NCI-H2171 treated with DMSO at 0.1 percent for 48 hours (cell line): ENCODE measurements at places on chromosomes 5 and 9.

DNA sequence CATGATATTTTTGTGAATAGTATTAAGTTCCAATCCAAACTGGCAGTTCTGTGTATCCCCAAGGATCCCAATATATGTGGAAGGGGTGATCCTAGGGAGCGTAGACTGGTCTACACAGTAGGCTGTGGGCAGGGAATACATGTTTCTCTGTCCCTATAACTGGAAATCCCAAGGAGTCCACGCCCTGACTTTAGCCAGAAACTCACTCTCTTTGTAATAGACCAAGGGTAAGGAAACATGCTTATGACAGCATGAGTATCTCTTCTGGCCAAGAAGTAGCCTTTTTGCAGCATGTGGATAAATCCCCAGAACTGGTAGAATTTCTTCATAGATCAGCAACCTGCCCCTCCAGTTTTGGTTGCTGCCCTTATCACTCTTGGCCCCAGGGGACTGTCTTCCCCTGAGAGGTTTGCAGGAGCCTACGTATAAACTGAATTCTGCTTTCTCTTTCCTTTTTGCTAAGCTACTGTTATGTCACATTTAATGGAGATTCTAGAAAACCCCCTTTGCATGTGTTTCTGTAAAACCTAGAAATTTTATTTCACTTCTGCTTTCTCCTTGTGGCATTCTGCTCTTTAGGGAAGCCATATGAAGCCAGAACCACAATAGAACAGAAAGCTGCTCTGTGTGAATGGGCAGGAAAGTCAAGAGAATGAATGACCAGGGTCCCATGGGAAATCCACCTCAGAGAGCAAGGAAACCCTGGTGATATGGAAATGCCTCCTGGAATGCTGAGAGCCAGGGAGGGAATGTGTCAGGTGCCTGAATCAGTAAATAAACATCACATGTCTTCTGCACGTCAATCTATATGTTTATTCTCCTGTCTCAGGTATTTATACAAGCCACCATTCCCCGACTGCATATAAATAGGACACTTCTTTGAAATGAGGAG is 3.5 kb downstream of the IFNA2 start:
- no peak for DNase-seq

GRCh38 chr5:130141659-130142320 is 237.5 kb downstream of the CHSY3 start:
- peak; percentile 29 for DNase-seq

DNA sequence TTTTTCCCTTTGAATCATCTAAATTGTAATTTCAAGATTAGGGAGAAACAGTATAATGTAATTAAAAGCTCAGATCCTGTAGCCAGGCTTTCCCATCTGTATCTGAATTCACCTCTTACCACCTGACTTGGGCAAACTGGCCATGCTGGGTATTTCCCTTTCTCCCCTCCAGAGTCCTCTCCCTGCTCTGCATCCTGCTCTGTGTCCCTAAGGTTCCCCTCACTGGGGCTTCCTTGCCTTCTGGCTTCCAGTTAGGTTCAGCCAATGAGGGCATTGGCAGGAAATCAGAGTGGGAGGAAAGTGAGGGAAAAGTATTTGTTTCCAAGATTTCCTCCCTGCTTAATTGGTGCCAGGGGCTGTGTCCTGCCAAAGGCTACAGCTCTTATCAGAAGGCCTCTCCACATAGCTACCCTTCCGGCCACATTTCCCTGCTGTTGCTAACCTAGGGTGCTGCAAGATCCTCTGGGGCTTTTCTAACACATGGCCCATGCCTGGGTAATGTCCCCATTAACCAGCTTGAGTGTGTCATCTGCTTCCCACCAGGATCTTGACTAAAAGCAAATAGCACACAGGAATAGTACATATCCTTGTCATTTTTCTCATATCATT is 51.0 kb upstream of the MPDZ start:
- DNase-seq: no peak

DNA sequence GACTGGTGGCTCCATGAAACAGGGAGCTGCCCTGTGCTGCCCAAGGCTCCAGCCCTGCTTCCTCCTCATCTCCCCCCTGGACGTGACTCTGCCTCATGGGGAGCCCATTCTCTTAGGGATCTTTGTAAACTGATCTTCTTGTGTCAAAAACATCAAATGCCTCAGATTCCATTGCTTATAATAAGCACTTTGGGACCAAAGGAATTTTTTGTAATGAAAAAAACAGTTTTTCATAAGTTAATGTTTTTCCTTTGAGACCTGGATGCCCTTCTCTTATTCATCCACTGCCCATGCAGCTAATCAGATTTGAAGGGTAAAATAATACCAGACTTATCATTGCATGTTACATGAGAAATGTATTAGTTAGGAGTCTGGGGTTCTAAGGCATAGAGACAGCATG is 41.7 kb downstream of the PALM2AKAP2 start:
- no peak for DNase-seq

DNA sequence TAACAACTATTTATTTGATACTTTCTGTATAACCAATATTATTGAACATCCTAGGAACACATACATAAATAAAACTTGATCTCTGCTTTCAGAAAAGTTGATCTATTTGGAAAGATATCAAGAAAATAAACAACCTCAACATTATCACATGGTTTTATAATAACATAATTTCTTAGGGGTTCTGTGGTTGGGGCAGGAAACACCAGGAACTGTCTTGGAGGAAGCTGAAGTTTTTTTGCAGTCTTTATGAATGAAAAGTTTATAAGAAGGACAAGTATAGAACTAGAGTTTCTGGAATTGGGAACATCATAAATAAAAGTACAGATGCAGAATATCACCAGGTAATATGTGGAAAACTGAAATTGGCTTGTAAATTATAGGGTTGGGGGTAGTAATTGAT is 296.1 kb downstream of the TAF11L14 start:
- no peak for DNase-seq

- no peak for DNase-seq
These were observed 387.5 kb downstream of the TRIM36 start for GRCh38 chr5:114782177-114782576.

GRCh38 chr5:9977070-9977469 is 272.6 kb downstream of the ATPSCKMT start:
- DNase-seq: no peak

- no peak for DNase-seq
These were observed 59.0 kb downstream of the USP20 start for GRCh38 chr9:129894120-129894823.

GRCh38 chr5:81530919-81531318 is 137.0 kb upstream of the ACOT12 start:
- no peak for DNase-seq

DNA sequence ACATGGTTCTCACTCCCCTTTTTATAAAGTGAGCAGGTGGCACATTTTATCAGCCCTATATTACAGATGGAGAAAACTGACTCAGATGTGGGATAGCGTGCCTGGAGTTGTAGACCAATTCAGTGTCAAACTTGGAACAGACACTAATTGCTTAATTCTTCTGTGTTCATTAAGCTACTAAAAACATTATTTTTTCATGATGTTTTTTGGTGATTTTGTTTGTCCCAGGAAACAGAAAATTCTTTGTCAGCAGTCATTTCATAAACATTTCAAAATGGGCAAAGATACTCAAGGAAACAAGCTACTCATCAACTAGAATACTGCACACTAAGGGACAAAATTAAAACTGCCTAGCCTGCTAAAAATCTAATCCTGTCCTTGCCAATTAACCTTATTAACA is 2.2 kb downstream of the ABHD17B start:
- DNase-seq: peak; percentile 17

DNA sequence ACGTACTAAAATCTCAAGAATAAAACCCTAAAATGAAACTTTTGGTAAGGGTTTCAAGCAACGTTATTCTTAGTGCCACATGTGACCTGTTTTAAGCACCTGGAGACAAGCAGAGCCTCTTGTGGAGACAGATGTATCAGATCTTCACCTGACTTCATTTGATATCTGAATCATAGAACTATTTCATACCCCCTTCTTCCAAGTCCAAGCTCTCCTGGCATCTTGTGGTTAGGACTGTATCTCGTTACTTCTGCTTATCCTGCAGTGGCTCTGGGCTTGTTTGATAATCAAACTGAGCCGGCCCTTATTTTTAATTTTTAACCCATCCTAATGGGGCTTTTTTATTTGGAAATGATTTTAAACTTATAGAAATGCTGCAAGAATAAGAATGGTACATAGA is 11.1 kb upstream of the FSD1L start:
- DNase-seq: no peak

- no peak for DNase-seq
These were observed 108.2 kb upstream of the DMAC1 start for GRCh38 chr9:7907551-7908337.

DNA sequence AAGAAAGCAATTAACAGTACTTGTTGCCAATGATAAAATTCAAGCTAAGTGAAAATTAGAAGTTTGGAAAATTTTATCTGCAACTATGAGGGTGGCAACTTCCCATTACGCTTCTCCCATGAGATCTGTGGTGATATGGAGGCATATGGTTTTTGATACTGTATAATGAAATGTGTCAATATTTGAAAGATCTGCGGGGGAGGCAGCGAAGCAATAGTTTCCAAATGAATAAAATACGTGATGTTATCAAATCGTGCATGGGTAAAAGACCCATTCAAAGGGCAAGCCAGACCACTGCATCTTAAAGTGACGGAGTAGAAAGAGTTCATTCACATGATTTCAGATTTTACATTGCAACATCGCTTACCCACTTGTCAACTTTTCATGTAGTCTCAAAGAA is 20.9 kb upstream of the BOD1 start:
- no peak for DNase-seq

DNA sequence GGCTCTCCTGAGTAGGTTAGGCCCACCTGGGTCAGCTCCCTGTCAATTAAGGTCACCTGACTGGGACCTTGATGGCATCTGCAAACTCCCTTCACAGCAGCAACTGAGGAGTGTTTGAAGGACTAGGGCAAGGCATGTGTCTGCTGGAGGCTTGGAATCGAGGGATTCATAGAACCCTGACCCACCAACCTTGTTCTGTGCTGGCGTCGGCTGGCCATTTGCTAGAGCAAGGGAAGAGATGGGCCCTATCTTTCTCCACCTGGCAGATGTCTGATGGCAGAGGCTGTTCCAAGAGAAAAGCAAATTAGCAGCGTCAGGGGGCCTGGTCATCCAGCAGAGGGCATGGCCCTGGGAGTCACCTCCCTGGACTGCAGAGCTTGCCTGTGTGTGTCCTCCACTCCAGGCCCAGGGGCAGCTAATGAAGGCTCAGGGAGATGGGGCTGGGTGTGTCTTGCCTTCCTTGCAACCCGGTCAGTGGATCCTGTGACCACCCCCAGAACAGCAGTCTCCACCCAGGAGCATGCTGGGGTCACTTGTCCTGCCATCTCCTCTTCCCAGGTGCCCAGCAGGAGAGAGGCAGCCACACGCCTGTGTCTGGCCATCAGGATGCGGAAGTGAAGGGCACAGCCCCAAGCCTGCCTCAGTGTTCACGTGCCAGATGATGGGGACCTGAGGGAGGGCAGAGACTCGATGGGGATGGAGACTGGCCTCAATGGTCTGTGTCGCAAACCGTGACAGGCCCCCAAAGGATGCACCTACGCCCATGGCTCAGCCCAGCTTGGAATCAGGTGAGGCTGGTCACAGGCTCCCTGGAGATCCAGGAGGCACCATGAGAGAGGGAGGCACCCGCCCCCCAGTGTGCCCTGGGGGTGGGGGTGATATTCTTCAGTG is 53.9 kb downstream of the BARX1 start:
- DNase-seq: no peak

DNA sequence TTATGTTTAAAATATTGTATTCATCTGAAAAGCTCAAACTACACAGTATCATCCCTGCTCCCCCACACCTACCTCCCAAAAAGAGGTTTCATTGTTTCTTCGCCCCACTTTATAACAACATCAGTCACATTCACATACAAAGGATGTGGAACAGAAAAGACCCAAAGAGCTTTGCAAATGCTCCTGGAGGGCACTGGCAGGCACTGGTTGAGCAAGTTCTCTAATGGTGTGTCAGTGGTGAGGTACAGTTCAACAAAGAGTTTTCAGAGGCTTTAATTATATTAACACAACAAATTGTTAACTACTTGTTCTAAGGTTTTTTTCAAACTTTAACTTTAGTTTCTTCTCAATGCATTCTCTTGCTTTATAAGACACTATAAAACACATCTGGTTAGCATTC is 54.1 kb upstream of the ECM2 start:
- DNase-seq: no peak

DNA sequence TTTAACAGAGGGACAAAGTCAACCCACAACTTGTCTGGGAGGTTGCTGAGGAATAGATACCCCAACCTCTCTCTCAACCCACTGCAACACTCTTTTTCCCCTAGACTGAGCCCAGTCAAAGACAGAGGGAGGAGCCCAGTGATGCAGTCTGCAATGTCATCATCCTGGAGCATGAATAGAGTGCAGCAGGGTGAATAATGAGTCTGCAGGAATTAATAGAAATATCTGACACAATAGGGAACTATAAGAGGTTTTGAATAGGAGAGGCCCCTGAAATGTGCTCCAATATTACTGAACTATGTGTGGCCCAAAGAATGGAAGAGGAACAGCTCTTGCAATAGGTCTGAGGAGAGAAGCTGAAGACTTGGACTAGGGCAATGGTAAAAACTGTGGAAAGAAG is 59.1 kb downstream of the PDCD1LG2 start:
- no peak for DNase-seq

GRCh38 chr5:68445257-68446069 is 229.9 kb downstream of the PIK3R1 start:
- DNase-seq: no peak

DNA sequence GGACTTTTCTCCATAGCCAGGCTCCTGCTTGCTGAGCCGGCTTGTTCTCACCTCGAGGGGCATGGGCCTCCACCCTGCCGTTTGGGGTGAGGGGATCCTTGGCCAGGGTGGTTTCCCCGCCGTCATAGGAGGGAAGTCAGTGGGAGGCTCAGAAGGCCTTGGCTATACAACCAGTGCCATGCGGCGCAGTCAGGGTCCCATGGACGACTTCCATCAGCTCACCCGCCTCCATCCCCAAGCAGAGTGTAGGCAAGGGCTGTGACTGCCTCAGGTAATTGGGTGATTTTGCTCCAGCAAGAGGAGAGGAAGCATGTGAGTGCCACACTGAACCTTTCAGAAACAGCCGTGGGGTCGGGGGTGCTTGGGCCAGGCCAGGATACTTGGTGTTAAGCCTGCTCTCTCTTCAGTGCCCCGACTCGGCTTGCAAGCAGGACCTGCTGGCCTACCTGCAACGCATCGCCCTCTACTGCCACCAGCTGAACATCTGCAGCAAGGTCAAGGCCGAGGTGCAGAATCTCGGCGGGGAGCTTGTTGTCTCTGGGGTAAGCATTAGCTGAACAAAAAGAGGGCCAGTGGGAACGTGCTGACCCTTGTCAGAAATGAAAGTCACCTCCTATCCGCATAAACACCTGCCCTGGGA is 57.2 kb upstream of the LRRTM2 start:
- DNase-seq: no peak

DNA sequence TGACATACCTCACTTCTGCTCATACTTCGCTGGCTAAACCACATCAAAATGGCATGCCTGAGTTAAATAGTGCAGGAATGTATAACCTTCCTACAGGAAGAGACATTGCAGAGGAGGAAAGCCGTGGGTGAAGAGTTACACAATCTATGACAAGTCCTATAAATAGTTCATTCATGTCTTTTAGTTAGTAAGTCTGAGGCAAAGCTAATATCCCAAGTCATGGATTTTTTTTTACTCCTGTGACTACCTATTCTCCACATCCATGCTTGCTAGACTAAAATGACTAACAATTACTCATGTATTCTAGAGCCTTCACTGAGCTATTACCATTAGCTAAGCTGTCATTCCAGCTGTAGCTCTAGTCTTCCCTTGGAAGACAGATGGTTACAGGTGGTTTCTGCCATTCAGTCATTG is 391.3 kb downstream of the NR2F1-AS1 start:
- no peak for DNase-seq
